Type B pancreatic cell (in vitro differentiated cells): ENCODE measurements at places on chromosomes 6 and 20. TPM values are rescaled to one million over a fixed set of nuclear protein-coding genes. Genes with fewer than 3 reads are reported as not detected.

CD93 gene
- 0.05 TPM in 1 of 2 replicates, not detected in the other for total RNA-seq

TINAG gene
- total RNA-seq = 0.33 TPM in 1 of 2 replicates, not detected in the other

TSHZ2 gene
- 17.6 and 45.5 TPM in 2 replicates for total RNA-seq

DNA sequence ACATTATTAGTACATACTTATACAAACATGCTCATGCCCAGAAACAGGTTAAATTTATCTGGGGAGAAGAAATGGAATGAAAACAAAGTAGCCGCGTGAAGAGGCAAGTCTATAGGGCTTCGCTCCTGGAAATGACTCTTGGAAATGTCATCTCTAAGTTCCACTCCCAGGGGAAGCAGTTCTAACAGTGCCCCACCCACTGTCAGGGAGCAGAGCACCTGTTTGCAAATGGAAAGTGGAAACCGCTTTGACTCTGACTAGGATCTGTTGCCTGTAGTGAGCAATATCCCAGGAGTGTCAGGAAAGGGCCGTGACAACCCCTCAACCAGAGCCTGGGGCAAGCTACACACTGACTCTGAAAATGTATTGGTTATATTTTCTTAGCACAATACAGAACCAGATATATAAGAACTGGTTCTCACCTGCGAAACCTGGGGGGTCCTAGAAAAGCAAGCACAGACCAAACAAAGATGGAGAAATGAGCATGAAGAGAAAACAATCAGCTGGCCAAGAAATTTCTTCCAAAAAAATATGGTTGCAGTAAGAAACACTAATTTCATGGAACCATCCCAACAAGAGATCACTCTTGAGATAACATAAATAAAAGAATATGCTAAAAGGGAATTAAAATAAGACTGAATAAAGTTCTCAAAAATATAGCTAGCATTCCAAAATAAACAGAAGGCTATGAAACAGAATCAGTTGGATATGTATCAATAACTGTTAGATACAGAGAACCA, 47.5 kb upstream of the CRISP1 start:
- DNase-seq = no peak

GRCh38 chr20:43984587-43984986, 69.9 kb downstream of the TOX2 start:
- DNase-seq = no peak
